ENCODE measurements at places on chromosomes 1 and 21. TPM values are rescaled to one million over a fixed set of nuclear protein-coding genes. Genes with fewer than 3 reads are reported as not detected.

- no peak for DNase-seq
These were observed 62.2 kb downstream of the CRB1 start for GRCh38 chr1:197330213-197330612.

DNA sequence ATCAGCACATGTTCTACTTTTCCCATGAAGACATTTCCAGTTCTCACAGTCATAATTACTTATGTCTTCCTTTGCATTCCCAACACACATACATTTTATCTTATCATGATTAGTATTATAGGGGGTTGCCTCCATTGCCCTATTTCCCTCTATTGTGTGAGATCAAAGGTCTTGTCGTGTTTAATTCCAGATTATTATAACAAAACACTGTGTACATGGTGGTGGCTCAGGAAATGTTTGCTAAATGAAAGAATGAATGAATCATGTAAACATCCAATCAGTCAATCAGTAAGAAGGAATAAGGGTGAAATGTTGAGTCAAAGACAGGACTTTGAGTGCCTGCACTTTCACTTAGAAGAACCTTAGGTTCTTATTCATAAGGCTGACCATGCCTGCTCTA lies 376.0 kb downstream of the SMYD3 start:
- DNase-seq, result no peak

DNA sequence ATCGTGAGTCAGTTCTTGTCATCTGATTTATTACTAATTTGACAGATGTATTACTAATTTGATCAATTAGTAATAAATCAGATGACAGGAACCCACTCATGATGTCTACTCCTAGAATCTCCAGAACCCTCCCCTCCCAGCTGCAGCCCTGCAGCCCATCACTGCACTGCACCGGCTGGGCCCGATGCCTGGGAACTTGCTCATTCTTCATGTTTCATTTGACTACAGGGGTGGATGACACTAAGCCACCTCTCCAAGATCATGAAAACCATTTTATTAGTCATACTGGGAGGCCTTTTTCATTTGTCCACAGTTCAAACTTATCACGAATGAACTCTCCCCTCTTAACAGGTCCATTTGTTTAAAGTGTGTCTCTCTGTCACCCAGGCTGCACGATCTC lies 41.0 kb downstream of the KCNH1 start:
- DNase-seq, result no peak

Gene PRR9
- 0.20 TPM for total RNA-seq

DNA sequence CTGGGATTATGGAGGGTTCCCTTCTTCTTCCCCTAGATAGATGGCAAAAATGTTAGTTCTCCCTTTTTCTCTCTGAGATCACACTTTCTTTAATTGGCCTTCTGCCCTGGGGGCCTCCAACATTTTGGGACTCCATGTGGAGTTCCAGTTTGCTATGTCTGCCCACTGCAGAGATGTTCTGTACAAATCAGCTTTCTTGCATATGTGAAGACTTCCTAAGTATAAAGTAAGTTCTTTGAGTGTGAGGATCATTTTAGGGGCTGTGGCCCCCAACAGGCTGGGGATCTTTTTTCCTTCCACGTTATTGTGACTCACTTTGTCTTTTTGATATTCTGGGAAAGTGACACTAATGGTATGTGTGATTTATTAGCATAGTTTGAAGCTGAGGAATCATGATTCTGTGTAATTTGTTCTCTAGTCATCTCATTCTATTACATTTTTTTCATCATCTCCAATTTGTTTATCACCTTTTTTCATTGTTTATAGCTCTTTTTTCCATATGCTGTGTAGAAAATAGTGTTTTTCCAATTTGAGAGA lies 48.2 kb downstream of the HHAT start:
- DNase-seq, result no peak

- DNase-seq, result no peak
These were observed 23.5 kb downstream of the ADARB1 start for GRCh38 chr21:45097827-45098387.

Gene FAM110D
- total RNA-seq, result 0.62 TPM

DNA sequence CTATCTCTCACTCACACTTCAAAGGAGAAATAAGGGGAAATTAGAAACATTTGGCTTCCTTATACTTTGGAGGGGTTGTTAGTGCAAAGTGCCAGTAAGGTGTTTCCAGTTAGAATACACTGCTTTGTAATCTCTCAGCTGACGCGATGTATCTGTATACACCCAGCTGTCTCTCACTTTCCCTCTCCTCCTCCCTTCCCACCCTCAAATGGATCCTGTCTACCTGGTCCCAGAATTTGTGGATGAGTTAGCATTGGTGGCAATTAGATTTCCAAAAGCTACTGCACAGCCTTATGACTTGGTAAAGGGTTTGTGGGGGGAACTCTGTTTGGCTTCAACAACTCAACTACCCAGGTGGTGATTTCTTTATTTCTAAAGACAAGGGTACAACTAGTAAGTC lies 10.5 kb downstream of the ATP1B1 start:
- no peak for DNase-seq

- no peak for DNase-seq
These were observed 605.9 kb downstream of the NPHP4 start for GRCh38 chr1:5386371-5386770.

- peak; percentile 42 for DNase-seq
These were observed 594 bp downstream of the LUZP1 start for GRCh38 chr1:23168079-23168444.

DNA sequence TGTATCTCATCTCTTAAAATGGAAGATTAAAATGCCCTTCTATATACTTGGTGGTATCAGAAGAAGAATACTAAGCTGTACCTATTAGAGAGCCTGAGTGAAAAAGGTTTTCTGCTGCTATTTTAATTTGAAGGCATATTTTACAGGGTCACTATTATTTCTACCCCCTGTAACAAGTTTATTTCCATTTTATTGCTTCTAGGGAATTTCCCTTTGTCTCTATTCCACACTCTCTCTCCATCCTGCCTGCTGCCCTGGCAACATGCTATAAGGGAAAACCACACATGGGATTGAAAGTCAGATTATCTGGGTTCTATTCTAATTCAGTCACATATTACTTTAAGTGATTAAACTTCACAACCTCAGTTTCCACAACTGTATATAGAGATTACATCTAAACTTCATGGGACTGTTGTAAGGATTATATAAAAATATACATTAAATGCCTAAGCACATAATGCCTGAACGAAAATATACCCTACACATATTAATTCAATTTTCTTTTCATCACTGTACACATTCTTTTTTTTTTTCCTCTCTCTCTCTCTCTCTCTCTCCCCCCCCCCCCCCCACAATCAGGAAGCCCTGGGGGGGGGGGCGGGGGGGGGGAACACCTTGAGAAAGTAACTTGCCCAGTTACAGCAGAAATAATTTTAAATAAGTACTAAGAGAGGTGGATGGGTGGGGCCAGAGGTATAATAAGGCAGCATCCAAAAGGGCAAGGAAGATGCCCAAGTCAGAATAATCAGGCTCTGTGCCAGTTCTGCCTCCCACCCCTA lies 51.5 kb downstream of the LUZP1 start:
- DNase-seq, result no peak

DNA sequence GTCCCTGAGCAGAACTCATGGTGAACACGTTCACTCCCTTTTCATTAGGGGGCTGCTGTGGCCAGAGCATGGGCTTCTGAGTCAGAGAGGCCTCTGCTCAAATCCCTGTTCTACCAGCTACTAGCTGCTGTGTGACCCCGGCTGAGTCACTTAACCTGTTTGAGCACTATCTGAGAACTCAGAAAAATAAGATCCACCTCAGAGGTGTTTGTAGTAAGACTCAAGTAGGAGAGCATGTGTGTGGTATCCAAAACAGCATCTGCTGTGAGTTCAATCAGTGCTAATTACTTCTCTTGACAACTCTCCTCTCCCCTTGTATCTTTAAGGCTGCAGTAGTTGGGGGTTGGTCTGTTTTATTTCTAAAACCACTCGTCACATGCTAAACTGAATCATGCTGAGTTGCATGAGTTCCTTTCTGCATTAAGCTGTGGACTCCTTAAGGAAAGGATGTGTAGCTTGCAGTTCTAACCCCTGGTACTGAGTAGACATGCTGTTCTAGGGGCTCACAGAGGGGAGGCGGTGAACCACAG lies 39.7 kb upstream of the JUN start:
- DNase-seq, result no peak

DNA sequence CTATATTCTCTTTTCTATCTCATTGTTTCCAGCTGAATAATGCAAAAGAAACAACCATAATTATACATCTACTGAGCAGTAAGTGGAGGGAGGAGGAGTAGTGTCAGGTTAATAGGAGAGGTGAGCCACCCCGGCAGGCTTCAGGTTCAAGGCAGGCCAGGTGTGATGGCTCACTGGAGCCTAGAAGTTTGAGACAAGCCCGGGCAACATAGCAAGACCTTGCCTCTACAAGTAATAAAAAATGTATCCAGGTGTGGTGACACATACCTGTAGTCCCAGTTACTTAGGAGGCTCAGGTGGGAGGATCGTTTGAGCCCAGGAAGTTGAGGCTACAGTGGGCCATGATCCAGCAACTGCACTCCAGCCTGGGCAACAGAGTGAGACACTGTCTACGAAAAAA lies 1.9 kb upstream of the DIP2A start:
- DNase-seq, result no peak

Gene KCNH1
- not detected for total RNA-seq

Gene SPRR2A
- not detected for total RNA-seq

DNA sequence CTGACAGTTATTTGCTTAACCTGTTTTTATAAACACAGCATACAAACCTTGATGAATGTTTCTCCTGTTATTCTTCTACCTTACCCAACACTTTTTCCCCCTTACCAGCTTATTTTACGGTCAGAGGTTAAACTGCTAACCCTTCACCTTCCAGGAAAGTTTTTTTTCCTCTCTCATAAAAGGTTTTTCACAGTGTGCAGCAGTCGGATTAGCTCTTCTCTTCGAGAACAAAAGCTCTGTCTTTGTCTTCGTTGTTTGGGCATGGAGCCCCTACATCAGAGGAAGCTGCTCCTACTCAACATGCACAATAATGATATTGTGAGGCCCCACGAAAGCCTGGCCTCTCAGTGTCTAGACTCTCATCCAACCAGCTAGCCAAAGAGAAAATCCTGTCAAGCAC lies 42.0 kb downstream of the DENND1B start:
- no peak for DNase-seq

DNA sequence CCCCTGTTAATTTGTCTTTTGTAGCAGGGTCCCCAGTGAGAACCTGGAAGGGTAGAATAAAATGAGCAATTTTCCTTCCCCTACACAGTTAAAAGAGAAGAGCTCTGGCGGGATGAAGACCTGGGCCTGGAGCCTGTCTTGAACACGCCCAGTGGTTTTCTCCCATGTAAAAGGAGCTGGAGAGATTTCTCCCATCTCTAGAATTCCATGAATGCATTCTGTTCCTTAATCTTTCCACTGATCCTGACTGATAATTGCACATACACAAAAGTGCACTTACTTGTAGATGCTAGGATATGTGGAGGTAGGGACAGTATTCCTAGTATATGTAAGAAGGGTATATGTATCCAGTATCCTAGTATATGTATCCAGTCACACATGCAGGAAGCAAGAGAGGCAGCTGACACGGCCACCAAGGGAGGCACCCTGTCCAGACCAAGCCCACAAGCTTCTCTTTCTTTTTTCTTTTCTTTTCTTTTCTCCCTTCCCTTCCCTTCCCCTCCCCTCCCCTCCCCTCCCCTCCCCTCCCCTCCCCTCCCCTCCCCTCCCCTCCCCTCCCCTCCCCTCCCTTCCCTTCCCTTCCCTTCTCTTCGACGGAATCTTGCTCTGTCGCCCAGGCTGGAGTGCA lies 11.9 kb upstream of the PKNOX1 start:
- DNase-seq, result no peak

DNA sequence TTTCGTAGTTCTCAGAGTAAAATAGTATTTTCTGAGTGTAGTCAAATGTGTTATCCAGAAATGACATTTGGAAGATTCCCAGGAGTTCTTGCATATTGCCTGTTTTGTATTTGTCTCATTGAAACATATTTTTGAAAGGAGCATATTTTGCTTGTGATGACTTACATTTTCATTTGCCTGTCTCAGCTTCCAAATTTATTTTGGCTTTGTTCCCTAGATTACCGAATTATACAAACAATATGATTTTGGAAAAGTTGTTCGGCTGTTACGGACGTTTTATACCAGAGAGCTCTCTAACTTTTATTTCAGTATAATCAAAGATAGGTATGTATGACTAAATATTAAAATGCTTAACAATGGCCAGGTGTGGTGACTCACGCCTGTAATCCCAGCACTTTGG lies 46.0 kb downstream of the IARS2 start:
- no peak for DNase-seq

- DNase-seq, result no peak
These were observed 811.3 kb upstream of the ADGRL2 start for GRCh38 chr1:80989455-80989854.

- peak; percentile 39 for DNase-seq
These were observed 529 bp downstream of the EGLN1 start for GRCh38 chr1:231421546-231421970.

- DNase-seq, result no peak
These were observed 93.2 kb downstream of the ARHGEF10L start for GRCh38 chr1:17632541-17633184.
